Hindlimb muscle (tissue), 1 donor: ENCODE measurements at places on chromosomes 2 and 18.

GRCh38 chr2:178865999-178866398 is 58.8 kb upstream of the TTN start:
- DNase-seq, result no peak

DNA sequence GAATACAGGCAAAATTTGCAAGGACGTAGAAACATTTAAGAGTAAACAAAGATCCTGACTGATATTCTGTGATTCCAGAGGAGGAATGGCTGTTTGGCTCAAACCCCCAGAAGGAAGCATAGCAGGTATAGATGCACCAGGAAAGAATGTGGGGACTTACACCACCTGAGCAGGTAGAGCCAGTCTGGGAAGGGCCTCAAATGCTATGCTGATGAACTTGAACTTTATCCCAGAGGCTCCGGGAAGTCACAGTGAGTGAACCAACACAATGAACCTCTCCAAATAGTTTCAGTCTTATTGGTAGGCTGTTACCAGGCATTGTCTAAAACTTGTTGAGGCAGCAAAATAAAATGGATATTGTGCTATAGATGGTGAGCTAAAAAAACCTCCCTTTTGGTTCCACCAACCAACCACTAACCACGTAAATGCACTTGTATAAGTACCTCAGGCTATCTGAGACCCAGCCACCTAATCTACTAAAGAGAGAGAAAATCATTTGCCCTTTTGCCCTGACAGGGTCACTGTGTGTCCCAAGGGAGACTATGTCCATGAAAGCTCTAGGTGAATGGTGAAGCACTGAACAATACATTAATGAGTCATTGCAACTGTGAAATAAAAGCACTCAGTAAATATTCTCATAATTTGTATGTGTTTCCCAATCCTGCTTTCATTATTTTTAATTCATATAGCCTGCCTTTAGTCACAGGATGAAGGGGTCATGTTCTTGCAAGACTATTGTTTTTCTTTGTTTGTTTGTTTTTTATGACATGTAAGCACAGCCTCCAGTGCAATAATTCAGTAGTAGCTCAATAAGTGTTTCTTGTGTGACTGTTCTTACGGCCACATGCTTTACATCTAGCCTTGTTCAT is 911.6 kb downstream of the EPHA4 start:
- DNase-seq, result no peak

DNA sequence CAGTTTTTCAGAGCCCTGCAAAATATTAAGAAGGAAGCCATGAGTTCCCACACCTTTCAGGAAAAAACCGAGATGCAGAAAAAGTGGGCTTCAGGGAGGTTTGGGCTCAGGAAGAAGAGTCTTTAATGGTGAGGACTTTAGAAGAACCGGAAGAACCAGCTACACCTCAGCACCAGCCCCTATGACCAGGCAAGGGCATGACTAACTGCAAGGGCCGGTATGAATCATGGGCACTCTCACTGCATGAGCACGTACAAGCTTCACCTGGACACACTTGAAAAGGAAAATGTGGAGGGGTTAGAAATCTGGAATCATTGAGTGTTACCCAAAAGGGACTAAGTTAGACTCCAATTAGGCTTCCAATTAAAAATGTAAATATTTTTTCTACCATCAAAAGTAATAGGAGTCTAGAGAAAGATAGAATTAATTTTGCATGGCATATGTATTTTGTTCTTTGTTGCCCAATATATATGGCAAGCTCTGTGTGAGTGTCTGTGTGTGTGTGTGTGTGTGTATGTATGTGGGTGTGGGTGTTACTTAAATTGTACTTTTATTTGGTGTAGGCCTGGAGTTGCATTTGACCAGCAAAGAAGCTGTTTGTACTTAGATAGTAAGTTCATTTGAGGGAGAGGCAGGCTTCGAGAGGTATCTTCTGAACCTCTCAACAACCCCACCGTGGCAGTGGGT is 66.5 kb upstream of the THUMPD2 start:
- DNase-seq, result no peak

GRCh38 chr2:58553937-58554336 is 312.8 kb upstream of the FANCL start:
- no peak for DNase-seq

DNA sequence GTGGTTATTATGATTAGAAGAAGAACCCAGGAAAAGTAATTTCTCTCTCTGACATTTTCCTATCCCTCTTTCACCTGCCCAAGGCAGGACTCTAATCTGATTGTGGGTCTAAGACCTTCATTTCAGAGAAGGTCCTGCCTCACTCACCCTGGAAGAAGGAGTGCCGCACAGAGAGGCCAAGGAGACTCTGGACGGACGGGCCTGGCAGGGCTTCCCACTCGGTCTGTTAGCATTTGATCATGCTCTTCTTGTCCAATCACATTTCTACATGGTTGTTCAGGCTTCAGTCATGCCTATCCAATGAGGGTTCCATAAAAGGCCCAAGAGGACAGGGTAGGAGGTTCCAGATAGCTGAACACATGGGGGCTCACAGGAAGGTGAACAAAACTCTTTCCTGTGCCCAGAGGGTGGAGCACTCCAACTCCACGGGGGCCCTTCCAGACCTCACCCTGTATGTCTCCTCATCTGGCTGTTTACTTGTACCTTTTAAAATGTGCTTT is 27.0 kb downstream of the ZNF892 start:
- DNase-seq, result no peak

- DNase-seq, result no peak
Measured at GRCh38 chr2:70999362-70999761, 4.7 kb upstream of the TEX261 start.

GRCh38 chr2:119415630-119416029 is 16.0 kb upstream of the TMEM37 start:
- DNase-seq, result no peak

DNA sequence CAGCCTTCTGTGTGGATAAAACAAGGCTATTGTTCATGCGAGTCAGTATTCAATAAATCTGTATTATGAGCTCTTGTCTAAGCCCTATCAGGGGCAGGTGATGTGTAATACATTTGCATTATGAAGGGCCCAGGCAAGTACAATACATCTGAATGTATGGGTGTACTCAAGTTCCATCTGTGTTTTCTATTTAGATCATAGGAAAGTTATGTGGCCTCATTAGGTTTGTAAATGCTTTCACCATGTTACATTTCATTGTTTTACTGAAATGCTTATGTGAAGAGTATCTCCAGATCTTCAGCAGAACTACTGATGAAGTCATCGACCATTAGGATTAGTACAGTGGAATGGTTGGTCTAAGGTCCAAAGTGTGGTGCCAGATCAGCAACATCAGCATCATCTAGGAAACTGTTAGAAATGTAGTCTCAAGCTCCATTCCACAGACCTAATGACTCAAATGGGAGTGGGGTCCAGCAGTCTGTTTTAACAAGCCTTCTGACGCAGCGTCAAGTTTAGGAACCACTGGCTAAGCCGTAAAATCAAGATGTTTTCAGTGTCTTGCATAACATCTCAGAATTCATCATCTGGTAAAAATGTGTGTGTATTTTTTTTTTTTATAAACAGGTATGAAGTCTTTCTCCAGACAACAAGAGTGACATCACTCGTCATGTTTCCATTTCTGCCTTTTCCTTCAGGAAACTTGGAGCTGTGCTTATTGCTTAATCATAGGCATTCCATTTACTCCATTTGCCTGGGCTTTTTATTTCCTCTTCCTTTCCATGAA is 80.5 kb downstream of the LYPD6 start:
- peak; percentile 6 for DNase-seq
